HFFc6 (cell line): ENCODE measurements at places on chromosomes 6 and 20. TPM values are rescaled to one million over a fixed set of nuclear protein-coding genes. Genes with fewer than 3 reads are reported as not detected.

GRCh38 chr6:116382587-116382986 lies 11.8 kb downstream of the DSE start:
- H3K4me1 ChIP-seq: peaks cover 83% of the 10 kb centered on the region
- H3K27me3 ChIP-seq: no peaks in the 10 kb centered on the region
- H3K4me3 ChIP-seq: no peak overlapping the region
- no peak for DNase-seq

DNA sequence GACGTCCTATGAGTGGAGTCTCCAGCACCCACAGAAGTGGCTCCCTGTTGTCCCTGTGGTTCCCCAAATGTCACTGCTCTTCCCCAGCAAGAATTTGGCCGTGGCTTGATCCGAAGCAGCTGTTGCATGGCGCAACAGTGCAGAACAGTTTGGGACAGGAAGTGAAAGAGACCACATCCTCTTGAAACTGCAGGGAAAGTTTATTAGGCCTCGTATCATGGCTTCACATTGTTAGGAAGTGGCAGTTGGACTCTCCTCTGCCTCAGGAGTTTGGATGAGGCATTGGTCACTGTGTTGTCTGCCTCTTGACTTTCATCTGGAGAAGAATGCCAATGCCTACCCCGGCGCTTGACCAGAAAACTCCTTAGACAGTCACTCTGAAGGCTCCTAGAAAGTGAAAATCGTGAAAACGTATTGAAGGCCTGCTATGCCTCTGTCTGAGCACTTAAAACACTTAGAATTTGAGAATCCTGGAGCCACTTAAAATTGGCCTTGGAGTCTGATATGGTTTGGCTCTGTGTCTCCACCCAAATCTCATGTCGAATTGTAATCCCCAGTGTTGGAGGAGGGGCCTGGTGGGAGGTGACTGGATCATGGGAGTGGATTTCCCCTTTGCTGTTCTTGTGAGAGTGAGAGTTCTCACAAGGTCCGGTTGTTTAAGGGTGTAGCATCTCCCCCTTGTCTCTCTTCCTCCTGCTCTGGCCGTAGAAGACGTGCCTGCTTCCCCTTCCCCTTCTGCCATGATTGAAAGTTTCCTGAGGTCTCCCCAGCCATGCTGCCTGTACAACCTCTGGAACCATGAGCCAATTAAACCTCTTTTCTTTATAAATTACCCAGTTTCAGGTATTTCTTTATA lies 334.9 kb upstream of the JARID2 start:
- no peak overlapping the region for H3K27ac ChIP-seq
- H3K36me3 ChIP-seq: no peaks in the 10 kb centered on the region
- peaks cover 8% of the 10 kb centered on the region for H3K4me1 ChIP-seq
- DNase-seq: no peak

GRCh38 chr6:160077526-160077925 lies 44.1 kb upstream of the SLC22A1 start:
- peak overlapping the region; percentile 49 for H3K4me3 ChIP-seq
- H3K4me1 ChIP-seq: peaks cover 22% of the 10 kb centered on the region
- DNase-seq: peak; percentile 64
- H3K36me3 ChIP-seq: peaks cover 41% of the 10 kb centered on the region

DNA sequence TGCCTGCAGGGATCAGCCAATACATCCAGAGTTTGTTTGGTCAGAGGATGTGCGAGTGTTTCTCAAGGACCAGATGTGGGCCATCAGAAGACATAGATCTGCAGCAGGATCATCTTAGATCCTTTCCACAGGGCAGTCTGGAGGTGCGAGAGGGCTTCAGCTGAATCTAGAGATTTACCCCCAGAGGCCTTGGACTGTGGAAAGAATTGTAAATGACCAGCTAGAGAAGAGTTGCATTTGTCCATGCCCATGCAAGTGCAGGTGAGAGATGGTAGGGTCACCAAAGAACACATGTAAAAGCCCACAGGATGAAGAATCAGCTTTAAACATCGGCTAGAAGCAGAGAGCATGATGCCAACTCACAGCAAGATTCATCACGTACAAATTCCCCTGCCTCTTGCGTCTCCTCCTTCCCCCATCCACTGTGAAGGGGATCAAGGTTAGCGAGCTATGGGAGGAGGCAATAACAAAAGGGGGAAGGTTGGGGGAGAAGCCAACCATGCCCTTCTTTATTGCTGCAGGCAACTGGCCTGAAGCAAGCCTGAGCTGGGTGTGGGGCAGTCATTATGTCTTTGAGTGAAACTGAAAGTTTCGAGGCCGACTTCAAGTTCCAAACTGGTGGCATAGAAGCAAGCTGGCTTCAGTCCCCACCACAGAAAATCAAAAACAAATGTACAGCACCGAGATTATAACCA lies 83.5 kb downstream of the SCML4 start:
- H3K36me3 ChIP-seq: no peaks in the 10 kb centered on the region
- H3K27ac ChIP-seq: no peak overlapping the region

- H3K4me3 ChIP-seq: no peak overlapping the region
- no peak for DNase-seq
- no peaks in the 10 kb centered on the region for H3K27me3 ChIP-seq
- H3K4me1 ChIP-seq: no peaks in the 10 kb centered on the region; the same call in 1 of the 2 replicates
- H3K27ac ChIP-seq: no peak overlapping the region
Observed at GRCh38 chr6:170369403-170369802, 62.8 kb downstream of the FAM120B start.

- no peak for DNase-seq
- peaks cover 18% of the 10 kb centered on the region for H3K4me1 ChIP-seq
- H3K36me3 ChIP-seq: no peaks in the 10 kb centered on the region
- no peak overlapping the region for H3K27ac ChIP-seq
Observed at GRCh38 chr6:157552820-157553485, 172.0 kb downstream of the ZDHHC14 start.

DNA sequence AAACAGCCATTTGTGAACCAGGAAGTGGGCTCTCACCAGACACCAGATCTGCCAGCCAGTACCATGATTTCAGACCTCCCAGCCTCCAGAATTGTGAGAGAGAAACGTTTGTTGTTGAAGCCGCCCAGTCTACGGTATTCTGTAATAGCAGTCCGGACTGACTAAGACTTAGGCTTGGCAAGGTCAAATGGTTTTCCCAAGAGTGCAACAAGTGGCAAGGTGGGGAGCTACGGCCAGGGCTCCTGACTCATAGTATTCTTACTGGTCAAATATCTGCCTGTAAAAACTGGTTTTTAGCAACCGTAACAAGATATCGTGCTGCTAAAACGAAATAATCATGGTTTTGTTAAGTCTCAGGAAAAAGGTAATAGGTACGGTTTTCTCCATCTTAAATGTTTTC lies 37.8 kb downstream of the MCUR1 start:
- H3K4me1 ChIP-seq: no peaks in the 10 kb centered on the region
- no peak for DNase-seq
- no peak overlapping the region for H3K27ac ChIP-seq
- no peaks in the 10 kb centered on the region for H3K36me3 ChIP-seq
- peaks cover 4% of the 10 kb centered on the region for H3K27me3 ChIP-seq
- no peak overlapping the region for H3K4me3 ChIP-seq

DNA sequence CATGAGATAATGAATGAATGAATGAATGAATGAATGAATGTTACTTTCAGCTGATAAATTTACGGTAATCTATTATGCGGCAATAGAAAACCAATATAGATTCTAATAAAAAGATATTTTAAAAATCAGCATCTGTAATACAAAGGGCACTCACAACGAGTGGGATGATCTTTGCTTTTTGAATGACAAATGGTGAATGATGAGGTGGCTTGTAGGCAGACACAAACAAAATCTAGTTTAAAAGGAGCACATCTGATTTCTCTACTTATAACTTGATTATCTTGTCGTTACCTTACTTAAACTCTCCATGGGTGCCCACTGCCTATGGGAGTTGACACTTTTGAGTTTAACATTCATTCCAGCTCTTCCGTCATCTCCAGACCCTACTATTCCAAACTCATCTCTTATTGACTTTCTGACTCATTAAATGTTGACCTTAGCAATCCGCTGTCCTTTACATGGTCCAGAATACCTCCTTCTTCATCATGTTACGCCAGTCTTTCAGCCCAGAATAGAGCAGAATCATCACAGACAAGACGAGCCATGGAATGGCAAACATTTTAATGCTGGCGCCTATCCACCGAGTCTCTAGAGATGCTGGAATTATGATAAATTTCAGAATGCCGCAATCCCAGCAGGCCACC lies 41.3 kb downstream of the NHLRC1 start:
- 0 out of 2 replicates have a peak, but pooled peaks cover 4% of the 10 kb centered on the region for H3K36me3 ChIP-seq
- no peak for DNase-seq
- no peak overlapping the region for H3K4me3 ChIP-seq
- peaks cover 9% of the 10 kb centered on the region; the same call in 1 of the 2 replicates for H3K4me1 ChIP-seq
- H3K27me3 ChIP-seq: no peaks in the 10 kb centered on the region; the same call in 1 of the 2 replicates

- peaks cover 71% of the 10 kb centered on the region for H3K4me1 ChIP-seq
- H3K27me3 ChIP-seq: peaks cover 3% of the 10 kb centered on the region
- H3K27ac ChIP-seq: peak overlapping the region; percentile 80
Observed at GRCh38 chr20:36830791-36831691, 44.9 kb upstream of the TLDC2 start.

GRCh38 chr6:6803180-6803977 lies 214.9 kb downstream of the LY86 start:
- no peaks in the 10 kb centered on the region for H3K4me1 ChIP-seq
- H3K27me3 ChIP-seq: peaks cover 2% of the 10 kb centered on the region
- no peak overlapping the region for H3K4me3 ChIP-seq
- no peak overlapping the region for H3K27ac ChIP-seq

DNA sequence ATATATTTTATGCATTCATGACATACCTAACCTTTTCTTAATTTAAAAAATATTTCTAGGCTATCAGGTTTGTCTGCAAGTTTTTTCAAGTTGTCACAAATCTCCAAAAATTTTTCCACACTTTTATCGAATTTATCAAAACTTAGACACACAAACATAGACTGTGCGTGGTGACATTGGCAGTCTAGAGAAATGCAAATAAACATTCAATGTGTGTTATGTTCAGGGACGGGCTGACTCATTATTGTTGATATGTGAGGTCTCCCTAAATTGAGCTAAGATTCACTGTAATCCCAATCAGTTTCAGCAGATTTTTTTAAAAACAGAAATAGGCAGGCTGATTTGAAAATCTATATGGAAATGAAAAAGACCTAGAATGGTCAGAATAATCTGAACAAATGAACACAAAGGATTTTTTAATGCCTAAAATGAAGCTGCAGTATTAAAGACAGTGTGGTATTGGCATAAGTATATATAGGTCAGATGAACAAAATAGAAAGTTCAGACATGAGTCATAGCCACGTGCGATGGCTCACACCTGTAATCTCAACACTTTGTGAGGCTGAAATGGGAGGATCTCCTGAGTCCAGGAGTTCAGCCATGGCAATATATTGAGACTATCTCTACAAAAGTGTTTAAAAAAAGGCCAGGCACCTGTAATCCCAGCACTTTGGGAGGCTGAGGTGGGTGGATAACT lies 19.2 kb downstream of the BLTP3A start:
- no peak for DNase-seq
- H3K4me3 ChIP-seq: no peak overlapping the region
- no peaks in the 10 kb centered on the region for H3K36me3 ChIP-seq
- no peak overlapping the region for H3K27ac ChIP-seq
- no peaks in the 10 kb centered on the region for H3K27me3 ChIP-seq

DNA sequence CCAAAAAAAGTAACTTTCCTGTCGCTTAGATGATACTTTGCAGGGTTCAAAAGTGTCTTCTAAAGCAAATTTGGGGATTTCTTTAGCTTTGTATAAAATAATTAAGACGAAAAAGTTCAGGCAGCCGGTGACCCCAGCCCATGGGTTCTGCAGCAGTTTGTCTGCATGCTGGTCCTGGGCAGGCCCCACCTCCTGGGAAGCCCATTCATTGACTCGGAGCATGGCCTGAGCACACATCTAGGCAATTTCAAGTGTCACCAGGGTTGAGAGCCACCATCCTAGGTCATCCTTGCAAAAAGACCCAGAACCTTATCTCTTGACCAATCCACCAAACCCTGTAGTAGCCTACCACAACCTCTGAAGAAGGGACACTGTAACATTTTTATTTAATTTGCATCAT lies 20.6 kb downstream of the BFSP1 start:
- DNase-seq: no peak
- no peaks in the 10 kb centered on the region for H3K36me3 ChIP-seq
- H3K27me3 ChIP-seq: no peaks in the 10 kb centered on the region; the same call in 1 of the 2 replicates
- peaks cover 8% of the 10 kb centered on the region for H3K4me1 ChIP-seq
- no peak overlapping the region for H3K4me3 ChIP-seq

DNA sequence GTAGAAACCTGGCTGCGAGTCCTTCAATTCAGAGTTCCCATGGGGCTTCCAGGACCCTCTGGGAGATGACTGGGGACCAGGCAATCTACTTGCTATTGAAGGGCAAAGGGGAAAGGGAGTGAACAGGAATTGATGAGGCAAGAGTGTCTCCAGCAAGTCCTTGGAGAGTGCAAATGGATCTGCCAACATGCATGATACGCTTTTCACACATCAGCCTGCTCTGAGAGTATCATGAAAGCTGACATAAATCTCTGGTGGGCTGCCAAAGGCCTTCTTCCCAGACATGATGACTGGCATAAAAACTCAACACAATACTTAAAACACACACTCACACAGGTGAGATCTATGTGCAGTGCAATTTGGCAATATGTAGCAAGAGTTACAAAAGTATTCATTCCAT lies 759.1 kb downstream of the PTPRT start:
- H3K27ac ChIP-seq: no peak overlapping the region
- no peaks in the 10 kb centered on the region for H3K4me1 ChIP-seq
- no peak overlapping the region for H3K4me3 ChIP-seq
- H3K27me3 ChIP-seq: no peaks in the 10 kb centered on the region
- H3K36me3 ChIP-seq: peaks cover 9% of the 10 kb centered on the region; the same call in 1 of the 2 replicates

- peaks cover 28% of the 10 kb centered on the region for H3K27me3 ChIP-seq
- no peak for DNase-seq
- H3K4me1 ChIP-seq: peaks cover 6% of the 10 kb centered on the region; the same call in 1 of the 2 replicates
- no peak overlapping the region for H3K27ac ChIP-seq
- H3K36me3 ChIP-seq: no peaks in the 10 kb centered on the region
- no peak overlapping the region for H3K4me3 ChIP-seq
Observed at GRCh38 chr20:575230-575629, 31.6 kb upstream of the CSNK2A1 start.

DNA sequence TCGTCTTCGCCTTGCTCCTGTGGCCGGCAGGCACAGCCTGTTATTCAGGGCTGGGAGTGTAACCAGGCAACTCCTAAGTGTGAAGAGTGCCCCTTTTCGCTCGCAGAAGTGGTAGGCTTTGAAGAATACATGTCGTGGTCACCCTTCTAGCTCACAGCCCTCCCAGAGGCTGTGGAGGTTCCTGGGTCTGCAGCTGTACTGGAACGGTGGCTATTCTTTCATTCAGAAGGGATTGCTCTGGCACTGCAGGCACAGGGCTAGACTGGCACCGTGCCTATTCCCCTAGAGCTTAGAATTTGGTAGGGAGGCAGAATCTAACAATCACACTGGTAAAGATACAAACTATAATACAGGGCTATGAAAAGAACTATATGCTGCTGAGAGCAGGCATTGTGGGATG lies 1.1 kb upstream of the SRSF12 start:
- no peak overlapping the region for H3K4me3 ChIP-seq
- no peaks in the 10 kb centered on the region for H3K36me3 ChIP-seq
- DNase-seq: no peak

GRCh38 chr6:70113171-70113570 lies 189.7 kb downstream of the COL9A1 start:
- H3K4me1 ChIP-seq: no peaks in the 10 kb centered on the region
- H3K36me3 ChIP-seq: no peaks in the 10 kb centered on the region
- no peaks in the 10 kb centered on the region for H3K27me3 ChIP-seq
- no peak overlapping the region for H3K27ac ChIP-seq
- no peak overlapping the region for H3K4me3 ChIP-seq
- DNase-seq: no peak

Gene SLC17A1
- total RNA-seq: not detected in 3 replicates

Gene SLC22A23
- 0.16 to 0.20 TPM (median 0.18 TPM) in 3 replicates for total RNA-seq

Gene TSBP1
- not detected in 3 replicates for total RNA-seq

Gene KCNK5
- not detected in 3 replicates for total RNA-seq

Gene WFDC10B
- total RNA-seq: not detected in 3 replicates

Gene PRDM1
- total RNA-seq: 11.7 to 14.3 TPM (median 12.3 TPM) in 3 replicates

Gene CRYBG1
- total RNA-seq: 6.9 to 9.4 TPM (median 8.5 TPM) in 3 replicates

Gene SYNDIG1
- total RNA-seq: 0.27 to 0.31 TPM in 2 of 3 replicates, not detected in the other

Gene CDH26
- 0.10 TPM in 1 of 3 replicates, not detected in the others for total RNA-seq

Gene CST2
- total RNA-seq: not detected in 3 replicates

Gene SMIM13
- total RNA-seq: 13.2 to 16.2 TPM (median 13.4 TPM) in 3 replicates
